ENCODE measurements at places on chromosomes 1 and 21.

GRCh38 chr21:33808715-33809367 is 106.8 kb downstream of the ATP5PO start:
- DNase-seq, result no peak

- no peak for DNase-seq
Measured at GRCh38 chr1:193525917-193526710, 339.7 kb upstream of the B3GALT2 start.

DNA sequence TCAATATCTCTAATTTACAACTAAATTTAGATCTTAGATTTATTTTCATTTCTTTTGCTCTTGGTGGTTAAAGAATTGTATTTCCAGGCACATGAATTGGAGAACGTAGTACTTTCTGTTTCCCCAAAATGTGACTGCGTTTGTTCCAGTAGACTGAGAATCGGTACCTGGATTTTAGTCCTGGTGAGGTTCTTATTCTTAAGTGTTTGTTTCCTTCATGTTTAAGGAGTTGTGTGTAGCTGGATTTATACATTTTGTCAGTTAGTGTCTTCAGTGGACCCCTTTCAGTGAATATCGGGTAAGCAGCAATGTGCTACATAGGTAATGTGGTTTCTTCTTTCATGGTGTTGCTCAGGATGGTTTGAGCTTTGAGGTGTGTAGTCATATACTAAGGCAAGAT is 6.8 kb downstream of the MIER1 start:
- DNase-seq, result no peak

- no peak for DNase-seq
Measured at GRCh38 chr1:108816049-108816893, 40.6 kb downstream of the AKNAD1 start.

GRCh38 chr1:160846281-160846680 is 16.4 kb downstream of the CD244 start:
- no peak for DNase-seq

DNA sequence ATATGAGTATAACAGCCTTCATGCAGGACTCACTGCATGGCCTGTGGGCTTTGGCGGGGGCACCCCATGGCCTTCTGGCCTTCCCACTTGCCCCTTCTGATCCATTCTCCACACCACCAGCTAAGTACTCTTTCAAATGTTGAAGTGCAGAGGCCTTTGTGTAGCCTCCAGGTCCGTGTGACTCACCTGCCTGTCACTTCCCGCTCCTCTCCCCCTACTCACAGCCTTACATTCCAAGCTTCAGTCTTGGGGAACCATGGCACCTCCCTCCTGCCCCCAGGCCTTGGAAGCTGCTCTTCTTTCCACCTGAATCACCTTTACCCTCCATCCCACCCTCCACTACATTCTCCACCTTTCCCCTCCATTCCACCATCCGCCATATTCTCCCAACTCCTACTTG is 69.6 kb downstream of the PGM1 start:
- DNase-seq, result no peak

DNA sequence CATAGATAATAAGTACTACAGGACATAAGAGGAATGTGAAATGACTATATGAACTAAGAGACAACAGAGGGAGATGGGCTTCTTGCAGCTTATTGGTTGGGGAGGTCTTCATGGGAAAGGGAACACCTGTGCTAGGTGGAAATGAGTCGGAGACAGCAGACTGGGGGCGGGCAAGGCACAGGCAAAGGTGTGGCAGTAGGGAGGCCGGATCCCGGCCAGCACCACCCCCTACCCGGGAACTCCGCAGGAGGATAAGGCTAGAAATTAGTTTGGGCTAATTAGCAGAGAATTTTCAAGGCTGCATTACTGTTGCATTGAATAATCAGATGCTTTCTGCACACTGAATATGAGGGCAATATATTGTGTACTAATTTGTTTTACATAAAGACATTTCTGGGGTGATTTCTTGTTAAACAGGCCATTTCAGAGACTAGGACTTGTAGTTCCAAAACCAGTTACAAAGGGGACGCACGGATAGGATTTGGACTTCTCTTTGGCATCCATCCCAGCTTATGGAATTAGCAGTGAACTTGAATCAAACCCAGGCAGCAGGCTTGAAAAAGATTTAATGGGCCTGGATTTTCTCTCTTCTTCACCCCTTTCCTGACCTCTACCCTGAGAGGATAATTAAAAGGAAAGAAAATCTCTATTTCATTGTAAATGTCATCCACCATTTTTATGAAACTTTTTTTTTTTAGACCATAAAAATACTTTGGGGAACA is 2.2 kb upstream of the HUNK start:
- no peak for DNase-seq

DNA sequence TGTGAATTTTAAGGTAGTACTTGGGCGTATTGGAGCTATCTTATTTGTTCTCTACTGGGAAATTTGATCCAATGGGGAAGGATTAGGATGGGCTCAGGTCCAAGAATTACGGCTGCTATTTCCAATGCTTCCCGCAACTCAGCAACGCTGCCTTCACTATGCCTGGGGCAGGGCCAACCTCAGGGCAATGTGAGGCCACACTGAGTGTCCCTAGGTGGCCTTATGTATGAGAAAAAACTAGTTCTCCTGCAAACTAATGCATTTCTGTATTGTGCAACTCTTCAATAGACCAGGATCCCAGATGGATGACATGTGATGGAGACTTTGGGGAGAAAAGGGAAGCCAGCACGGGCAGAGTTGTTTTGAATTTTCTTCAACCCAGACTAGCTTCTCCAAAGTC is 168.1 kb downstream of the DUSP10 start:
- DNase-seq, result no peak
